ENCODE measurements at places on chromosomes 12 and 14.

GRCh38 chr14:77151245-77151644, 9.7 kb upstream of the ZDHHC22 start:
- no peak for DNase-seq

GRCh38 chr12:126384026-126384564, 1318.9 kb downstream of the AACS start:
- DNase-seq, result no peak

DNA sequence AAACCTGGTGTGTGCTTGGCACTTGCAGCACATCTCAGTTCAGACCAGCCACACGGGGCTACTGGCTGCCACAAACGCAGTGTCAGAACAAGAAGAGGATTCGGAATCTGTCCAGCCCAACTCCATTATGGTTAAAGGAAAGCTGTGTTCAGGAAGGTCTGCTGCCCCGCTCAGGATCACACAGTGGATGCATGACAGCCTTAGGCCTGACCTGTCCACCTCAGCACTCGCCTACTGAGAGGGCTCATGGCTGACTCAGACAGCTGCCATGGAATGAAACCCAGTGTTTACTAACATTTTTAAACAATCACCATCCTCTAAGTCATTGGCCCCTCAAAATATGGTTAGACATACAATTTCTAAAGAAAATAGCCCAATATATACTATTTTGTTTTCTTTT, 5.6 kb upstream of the NIN start:
- peak; percentile 20 for DNase-seq

GRCh38 chr12:15831315-15831978, 42.3 kb upstream of the EPS8 start:
- DNase-seq, result no peak

DNA sequence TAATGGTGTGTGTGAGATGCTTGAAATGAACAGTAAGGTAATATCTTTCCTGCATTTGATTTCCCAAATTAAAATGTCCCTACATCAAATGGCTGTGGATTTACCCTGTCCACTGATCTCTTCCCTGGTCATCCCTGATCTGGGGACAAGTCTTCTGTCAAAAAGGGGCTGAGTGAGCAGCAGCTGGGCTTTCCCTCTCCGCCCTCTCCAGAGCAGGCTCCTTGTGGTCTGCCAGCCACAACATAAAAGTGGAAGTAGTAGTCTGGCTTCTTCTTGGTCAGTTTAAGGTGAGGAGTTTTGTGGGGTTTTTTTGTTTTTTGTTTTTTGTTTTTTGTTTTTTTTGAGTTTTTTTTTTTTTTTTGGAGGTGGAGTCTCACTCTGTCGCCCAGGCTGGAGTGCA, 25.2 kb upstream of the PLXNC1 start:
- DNase-seq, result no peak

GRCh38 chr12:53746592-53747092, 5.1 kb downstream of the CISTR start:
- DNase-seq, result peak; percentile 73

DNA sequence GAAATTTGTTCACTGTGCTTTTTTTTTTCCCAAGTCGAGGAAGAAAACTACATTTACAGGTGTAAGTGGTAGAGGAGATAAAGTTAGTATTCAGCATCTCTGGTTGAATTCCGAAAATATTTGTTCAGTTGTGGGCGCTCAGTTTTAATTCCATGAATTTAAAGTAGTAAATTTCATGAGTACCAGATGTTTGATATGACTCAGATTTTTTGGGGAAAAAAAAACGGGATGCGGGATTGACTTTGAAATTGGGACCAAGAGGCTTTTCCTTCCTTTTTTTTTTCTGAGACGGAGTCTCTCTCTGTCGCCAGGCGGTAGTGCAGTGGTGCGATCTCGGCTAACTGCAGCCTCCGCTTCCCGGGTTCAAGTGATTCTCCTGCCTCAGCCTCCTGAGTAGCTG, 1.6 kb downstream of the TULP3 start:
- DNase-seq, result no peak

- no peak for DNase-seq
Measured at GRCh38 chr12:121464331-121464730, 64.4 kb downstream of the RNF34 start.

DNA sequence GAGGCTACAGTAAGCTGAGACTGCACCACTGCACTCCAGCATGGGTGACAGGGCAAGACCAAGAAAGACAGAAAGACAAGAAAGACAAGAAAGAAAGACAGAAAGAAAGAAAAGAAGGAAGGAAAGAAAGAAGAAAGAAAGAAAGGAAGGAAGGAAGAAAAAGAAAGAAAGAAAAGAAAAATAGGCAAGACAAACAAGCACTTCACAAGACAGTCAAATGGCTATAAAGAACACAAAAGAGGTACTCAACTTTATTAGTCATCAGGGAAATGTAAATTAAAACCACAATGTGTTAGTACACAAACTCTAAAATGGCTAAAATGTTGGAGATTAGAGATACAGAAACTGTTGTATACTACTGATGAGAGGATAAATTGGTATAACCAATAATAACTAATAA, 6.6 kb downstream of the ATXN3 start:
- no peak for DNase-seq

DNA sequence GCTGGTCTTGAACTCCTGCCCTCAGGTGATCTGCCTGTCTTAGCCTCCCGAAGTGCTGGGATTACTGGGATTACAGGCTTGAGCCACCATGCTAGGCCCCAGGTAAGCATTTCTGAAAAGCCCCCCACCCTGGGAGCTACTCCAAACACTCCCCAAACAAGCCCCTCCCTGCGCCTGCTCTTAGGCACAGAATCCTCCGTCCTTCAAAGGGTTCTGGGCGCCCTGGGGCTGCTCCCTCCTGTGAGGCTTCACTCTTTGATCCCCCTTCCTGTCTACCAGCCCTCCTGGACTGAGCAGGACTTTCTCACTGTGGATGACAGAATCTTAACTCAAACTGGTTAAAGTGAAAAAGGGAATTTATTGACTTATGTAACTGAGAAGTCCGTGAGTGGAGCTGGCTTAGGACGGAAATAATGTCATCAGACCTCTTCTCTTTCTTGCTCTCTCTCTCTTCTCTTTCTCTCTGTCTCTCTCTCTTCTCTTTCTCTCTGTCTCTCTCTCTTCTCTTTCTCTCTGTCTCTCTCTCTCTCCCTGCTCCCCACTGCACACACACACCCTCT, 66.9 kb upstream of the CLMN start:
- no peak for DNase-seq

DNA sequence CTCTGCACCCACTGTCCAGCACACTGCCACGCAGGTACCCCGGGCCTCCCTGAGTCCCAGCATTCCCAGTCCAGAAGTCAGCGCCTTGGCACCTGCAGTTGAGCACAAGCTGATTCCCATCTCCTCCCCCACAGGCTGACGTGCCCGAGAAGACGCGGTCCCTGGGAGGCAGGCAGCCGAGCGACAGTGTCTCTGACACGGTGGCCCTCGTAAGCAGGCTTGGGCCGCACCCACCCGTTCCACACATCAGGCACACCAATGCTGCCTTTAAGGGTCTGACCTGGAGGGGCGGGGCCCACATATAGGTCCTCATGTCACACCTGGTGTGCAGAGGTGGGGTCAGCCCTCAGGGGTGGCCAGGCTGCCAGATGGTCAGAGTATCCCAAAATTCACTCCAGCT, 18.4 kb upstream of the TEX22 start:
- no peak for DNase-seq

DNA sequence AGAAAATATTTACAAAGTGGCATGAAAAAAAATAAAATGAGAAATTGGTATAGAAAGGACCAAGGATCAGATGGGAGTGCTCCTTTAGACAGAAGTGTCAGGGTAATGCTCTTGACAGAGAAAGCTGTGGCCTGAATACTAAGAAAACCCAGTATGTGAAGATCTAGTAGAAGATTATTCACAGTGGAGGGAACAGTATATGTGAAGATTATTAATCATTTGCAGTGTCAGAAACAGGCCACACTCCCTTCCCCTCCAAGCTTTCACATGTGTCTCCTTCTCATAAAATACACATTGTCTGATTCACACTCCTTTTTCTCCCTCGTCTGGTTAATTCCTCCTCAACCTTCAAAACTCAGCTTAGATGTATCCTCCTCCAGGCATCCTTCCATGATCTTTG, 41.3 kb downstream of the CAPS2 start:
- no peak for DNase-seq

DNA sequence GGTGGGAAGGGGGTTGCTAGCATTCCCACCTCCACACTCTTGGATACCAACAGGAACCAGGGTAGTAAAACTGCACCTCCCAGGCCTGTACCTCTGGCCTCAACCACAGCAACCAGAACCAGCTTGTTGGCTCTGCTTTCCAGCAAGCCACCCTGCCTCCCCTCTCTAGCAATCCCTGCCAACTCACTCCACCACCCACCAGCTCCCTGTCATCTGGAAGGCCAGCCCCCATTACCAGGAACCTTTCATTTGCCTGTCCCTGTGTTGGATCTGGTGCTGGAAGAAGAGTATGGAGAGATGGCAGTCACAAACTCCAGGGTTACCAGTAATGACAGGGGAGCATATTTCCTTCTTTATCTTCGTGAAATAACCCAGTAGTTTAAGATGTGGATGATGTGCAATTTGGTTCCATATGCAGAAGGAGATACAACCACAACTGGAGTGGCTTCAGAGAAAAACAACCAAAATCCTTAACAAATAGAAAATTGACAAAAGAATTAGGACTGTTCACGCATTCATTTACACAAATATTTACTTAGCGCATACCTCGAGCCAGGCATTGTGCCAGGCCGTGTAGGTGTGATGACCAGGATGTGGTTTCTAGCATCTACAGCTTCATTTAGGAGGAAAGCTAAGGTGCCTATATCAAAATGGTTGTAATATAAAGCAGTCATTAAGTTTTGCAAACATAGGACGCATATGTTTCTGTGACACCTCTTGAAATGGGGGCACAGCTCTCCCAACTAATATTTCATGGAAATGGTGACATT, 3.4 kb downstream of the B4GALNT3 start:
- no peak for DNase-seq

GRCh38 chr12:15963271-15963670, 52.1 kb downstream of the DERA start:
- DNase-seq, result peak; percentile 71

DNA sequence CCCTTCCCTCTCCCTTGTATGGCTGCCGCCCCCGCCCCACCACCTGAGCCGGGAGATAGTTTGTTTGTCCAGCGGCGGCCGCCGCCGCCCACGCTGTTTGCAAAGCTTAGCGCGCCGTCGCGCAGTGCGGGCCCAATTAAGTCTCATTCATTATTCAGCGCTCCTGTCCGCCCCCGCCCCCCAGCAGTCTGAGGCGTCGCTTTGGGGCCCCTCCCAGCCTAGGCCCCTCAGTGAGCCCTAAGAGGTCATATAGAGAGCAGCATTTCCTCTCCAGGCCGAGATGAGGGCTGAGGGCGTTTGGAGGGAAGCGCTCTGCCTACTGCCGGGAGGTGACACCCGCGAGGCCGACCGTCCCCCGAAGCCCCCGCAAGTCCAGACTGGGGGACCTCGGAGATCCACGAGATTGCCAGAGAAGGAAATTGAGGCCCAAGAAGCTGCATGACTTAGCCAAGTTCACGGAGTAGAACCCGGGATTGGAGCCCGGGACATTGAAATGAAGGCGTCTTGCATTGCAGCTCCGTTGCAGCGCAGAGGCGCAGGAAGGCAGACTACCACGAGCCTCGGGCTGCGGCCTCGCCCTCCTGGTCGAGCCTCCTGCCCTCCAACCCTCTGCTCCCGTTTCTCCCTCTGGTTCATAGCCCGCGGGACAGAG, at the start of gene DNAJC22:
TSS of gene DNAJC22 (plus strand) at position 230 of the 652 bp plus-strand sequence. CDS start 1,985 bp downstream, outside the sequence.
- DNase-seq, result peak; percentile 9

DNA sequence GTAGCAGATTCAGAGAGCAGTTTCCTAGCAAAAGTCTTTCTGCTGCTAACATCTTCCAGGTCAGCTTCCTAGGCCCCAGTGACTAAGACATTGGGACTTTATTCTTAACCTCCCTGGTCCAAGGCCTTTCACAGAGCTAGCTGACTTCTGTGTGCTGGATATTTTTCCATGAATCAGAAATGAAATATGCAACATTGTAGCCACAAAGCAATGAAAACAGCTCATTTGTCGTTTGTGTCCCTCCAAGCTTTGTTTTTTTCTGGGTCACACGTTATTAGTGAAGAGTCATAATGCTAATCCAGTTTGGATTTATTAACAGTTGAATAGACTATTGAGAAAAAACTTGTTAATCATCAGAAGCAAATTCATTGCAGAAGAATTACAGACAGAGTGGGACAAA, 82.4 kb downstream of the ARF6 start:
- peak; percentile 91 for DNase-seq

- DNase-seq, result no peak
Measured at GRCh38 chr12:26428420-26428819, 233.0 kb downstream of the SSPN start.

DNA sequence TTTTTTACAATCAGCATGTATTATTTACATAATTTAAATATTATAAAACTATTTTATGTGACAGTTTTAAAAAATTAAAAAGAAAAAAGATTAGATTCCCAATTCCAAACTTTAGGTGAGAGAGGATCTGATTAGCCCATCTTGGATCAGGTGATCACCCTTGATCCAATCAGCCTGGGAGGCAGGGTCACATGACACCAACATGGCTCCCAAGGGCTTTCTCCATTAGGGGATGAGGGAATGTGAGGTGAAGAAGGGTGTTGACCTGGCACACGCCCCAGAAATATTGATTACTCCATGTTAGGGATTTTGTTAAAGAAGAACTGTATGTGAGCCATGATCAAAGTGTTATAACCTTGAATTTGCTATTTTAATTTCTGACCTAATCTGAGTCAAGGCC, 225.4 kb downstream of the RBM19 start:
- no peak for DNase-seq

GRCh38 chr14:68977718-68978171, 1.4 kb downstream of the ACTN1 start:
- DNase-seq, result peak; percentile 71

DNA sequence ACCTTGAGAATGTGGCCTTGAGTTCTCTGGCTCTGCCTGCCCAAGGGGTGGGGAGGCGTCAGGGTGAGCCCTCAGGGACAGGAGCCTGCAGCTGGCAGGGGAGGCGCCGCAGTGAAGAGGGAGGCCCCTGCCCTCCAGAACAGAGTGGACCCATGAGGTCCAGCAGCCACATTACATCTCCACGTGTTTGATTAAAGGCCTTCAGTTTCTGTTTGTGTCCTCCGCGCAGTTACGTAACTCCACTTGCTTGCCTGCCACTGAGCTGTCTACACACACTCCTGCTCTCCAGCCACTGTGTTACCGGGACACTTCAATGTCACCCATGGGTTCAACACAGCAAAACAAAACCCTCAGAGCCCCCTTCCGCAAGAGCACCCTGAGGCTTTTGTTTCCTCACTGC, 70.4 kb downstream of the CHGA start:
- no peak for DNase-seq

GRCh38 chr14:50254248-50254647, 22.9 kb upstream of the SOS2 start:
- DNase-seq, result no peak

GRCh38 chr14:84228702-84229101, 1301.2 kb upstream of the FLRT2 start:
- no peak for DNase-seq
